ENCODE measurements at places on chromosomes 1 and 21. TPM values are rescaled to one million over a fixed set of nuclear protein-coding genes. Genes with fewer than 3 reads are reported as not detected.

The CYP4A22 gene
- total RNA-seq, result not detected

GRCh38 chr1:36133484-36133883 is 8.5 kb upstream of the COL8A2 start:
- no peak for DNase-seq

GRCh38 chr1:1324084-1324523 is 356 bp downstream of the INTS11 start:
- DNase-seq, result no peak

- DNase-seq, result peak; percentile 28
These were observed 113.5 kb downstream of the MAP3K21 start for GRCh38 chr1:233440951-233441401.

DNA sequence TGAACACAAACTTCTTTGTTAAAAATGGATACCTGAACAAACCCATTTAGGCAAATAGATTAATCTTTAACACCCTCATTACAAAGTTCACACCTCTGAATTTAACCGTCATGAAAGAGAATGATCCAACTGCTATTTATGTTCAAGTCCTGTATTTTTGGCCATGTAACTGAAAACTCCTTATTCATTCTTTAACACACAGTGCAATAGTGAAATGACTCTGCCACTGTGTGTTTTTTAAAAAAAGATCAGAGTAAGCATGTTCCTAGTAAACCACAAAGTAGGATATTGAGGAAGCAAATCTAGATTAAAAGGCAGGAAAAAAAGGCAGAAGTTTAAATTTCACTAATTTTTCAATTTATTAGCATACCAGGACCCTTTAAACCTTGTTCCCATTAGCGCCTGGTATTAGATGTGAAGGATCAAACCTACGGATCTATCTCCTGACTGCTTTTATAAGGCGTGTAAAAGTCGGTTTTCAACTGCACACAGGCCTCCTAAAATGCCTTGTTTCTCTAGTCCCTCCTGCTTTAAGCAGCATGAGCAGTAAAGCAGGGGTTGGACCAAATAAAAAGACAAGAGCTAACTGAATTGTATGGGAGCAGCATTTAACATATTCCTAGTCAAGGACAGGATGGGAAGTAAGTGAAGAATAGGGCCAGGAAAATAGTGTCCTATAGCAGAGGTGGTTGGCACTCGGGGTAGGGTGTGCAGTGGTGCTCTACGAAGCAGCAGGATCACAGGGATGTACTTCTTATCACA is 33.4 kb downstream of the NUCKS1 start:
- DNase-seq, result no peak

The FOXD2 gene
- total RNA-seq, result under 0.01 TPM

- no peak for DNase-seq
These were observed 35.4 kb downstream of the CLCA1 start for GRCh38 chr1:86504137-86504479.

DNA sequence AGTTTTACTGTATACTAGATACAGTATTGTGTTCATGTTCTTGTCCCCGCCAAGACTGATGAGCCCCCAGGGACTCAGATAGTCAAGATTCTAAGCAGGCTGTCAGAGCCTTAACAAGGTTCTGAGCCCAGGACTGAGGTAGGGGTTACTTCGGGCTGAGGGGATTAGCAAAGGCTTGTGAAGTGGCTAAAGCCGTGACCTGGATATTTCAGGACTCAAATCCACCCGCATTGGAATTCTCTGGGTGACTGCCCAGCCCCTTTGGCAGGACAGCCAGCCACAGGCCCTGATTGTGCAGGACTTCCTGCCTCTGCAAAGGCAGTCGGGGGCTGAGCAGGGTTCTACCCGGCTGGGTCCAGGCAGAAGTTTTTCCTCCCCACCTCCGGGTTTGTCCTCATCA is at the start of gene PLA2G5:
PLA2G5 (plus strand) TSS at position 321 of the 400 bp plus-strand sequence. CDS start 14,637 bp downstream, outside the sequence.
- DNase-seq, result no peak

The GPN2 gene
- 8.6 TPM for total RNA-seq

All from frontal cortex (tissue), 4 donors.